Mesenteric fat pad (tissue), 1 donor: ENCODE measurements at places on chromosomes 2 and 18. TPM values are rescaled to one million over a fixed set of nuclear protein-coding genes. Genes with fewer than 3 reads are reported as not detected.

The GALR1 gene
- total RNA-seq: 0.03 TPM

The PKP4 gene
- 42.4 TPM for total RNA-seq

The SPRED2 gene
- total RNA-seq: 48.7 TPM

The MC4R gene
- not detected for total RNA-seq

The RTN4 gene
- total RNA-seq: 681 TPM

The CSRNP3 gene
- 0.51 TPM for total RNA-seq

The CMPK2 gene
- total RNA-seq: 8.7 TPM

The HOXD11 gene
- 1.2 TPM for total RNA-seq

The LOXHD1 gene
- 2.3 TPM for total RNA-seq

The RTTN gene
- total RNA-seq: 8.1 TPM

The MATN3 gene
- 1.2 TPM for total RNA-seq

The SLC4A3 gene
- total RNA-seq: 6.7 TPM

The KYNU gene
- 12.0 TPM for total RNA-seq

The SGPP2 gene
- not detected for total RNA-seq

The DSG4 gene
- not detected for total RNA-seq

The TRABD2A gene
- 6.3 TPM for total RNA-seq

The FNDC4 gene
- total RNA-seq: 136 TPM

The GAREM2 gene
- total RNA-seq: 6.8 TPM

The DAPL1 gene
- total RNA-seq: not detected

The AQP12B gene
- not detected for total RNA-seq

The NLRC4 gene
- total RNA-seq: 7.9 TPM

The STPG4 gene
- total RNA-seq: not detected

The TEKT4 gene
- total RNA-seq: 0.22 TPM

The DSC3 gene
- 0.22 TPM for total RNA-seq

The FEV gene
- total RNA-seq: not detected

The HSPE1 gene
- 95.8 TPM for total RNA-seq

The SERPINB13 gene
- not detected for total RNA-seq

The CFC1 gene
- not detected for total RNA-seq

The GNLY gene
- total RNA-seq: 3.7 TPM

The SULT1C2 gene
- 0.64 TPM for total RNA-seq

The NCKAP1 gene
- total RNA-seq: 127 TPM

The MDH1B gene
- total RNA-seq: 0.19 TPM

The AGXT gene
- total RNA-seq: 0.32 TPM

The MARCO gene
- total RNA-seq: 92.5 TPM

The PDE1A gene
- 7.1 TPM for total RNA-seq

The TMEM37 gene
- 56.4 TPM for total RNA-seq

The THOC1 gene
- total RNA-seq: 31.8 TPM

The FBXO15 gene
- 0.29 TPM for total RNA-seq

The TMEM163 gene
- total RNA-seq: 1.9 TPM

The RBBP8 gene
- 18.0 TPM for total RNA-seq

The CFAP210 gene
- total RNA-seq: not detected

The SPOPL gene
- 19.9 TPM for total RNA-seq

The PROKR1 gene
- total RNA-seq: 1.3 TPM

The SLC19A3 gene
- total RNA-seq: 349 TPM
